K562 (cell line): ENCODE measurements at places on chromosomes 11 and 22. TPM values are rescaled to one million over a fixed set of nuclear protein-coding genes. Genes with fewer than 3 reads are reported as not detected.

GRCh38 chr11:44781655-44782054, 54.9 kb downstream of the TSPAN18 start:
- DNase-seq: peak; percentile 21
- peak overlapping the region; percentile 83 for H3K27ac ChIP-seq
- no peaks in the 10 kb centered on the region for H3K36me3 ChIP-seq
- H3K4me3 ChIP-seq: no peak overlapping the region
- H3K27me3 ChIP-seq: no peaks in the 10 kb centered on the region

GRCh38 chr22:49993649-49994360, 18.8 kb downstream of the IL17REL start:
- H3K36me3 ChIP-seq: no peaks in the 10 kb centered on the region
- no peak overlapping the region for H3K4me3 ChIP-seq
- no peaks in the 10 kb centered on the region; the same call in 2 of the 3 replicates for H3K4me1 ChIP-seq
- H3K27me3 ChIP-seq: no peaks in the 10 kb centered on the region
- no peak for DNase-seq

DNA sequence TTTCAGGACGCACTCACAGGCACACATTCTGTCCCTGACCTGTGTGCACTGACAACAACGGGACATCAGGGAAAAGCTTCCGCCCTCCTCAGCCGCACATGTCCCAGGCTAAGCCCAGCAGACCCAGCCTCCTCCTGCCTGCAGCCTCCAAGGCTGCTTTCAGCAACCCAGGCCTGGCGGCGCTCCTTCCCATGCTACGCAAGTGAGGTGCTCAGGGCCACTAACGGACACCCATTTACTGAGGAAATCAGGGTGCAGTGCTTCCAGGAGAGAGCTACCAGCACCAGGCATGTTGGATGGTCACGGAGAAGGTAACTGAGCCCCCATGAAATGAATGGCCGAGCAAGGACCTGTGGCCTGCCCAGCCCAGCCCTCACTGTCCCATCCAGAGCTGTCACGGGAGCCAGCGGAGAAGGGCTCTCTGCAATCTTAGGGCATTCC, 6.9 kb downstream of the MOB2 start:
- no peak overlapping the region for H3K27ac ChIP-seq
- no peaks in the 10 kb centered on the region for H3K27me3 ChIP-seq
- DNase-seq: no peak
- H3K4me1 ChIP-seq: peaks cover 18% of the 10 kb centered on the region

DNA sequence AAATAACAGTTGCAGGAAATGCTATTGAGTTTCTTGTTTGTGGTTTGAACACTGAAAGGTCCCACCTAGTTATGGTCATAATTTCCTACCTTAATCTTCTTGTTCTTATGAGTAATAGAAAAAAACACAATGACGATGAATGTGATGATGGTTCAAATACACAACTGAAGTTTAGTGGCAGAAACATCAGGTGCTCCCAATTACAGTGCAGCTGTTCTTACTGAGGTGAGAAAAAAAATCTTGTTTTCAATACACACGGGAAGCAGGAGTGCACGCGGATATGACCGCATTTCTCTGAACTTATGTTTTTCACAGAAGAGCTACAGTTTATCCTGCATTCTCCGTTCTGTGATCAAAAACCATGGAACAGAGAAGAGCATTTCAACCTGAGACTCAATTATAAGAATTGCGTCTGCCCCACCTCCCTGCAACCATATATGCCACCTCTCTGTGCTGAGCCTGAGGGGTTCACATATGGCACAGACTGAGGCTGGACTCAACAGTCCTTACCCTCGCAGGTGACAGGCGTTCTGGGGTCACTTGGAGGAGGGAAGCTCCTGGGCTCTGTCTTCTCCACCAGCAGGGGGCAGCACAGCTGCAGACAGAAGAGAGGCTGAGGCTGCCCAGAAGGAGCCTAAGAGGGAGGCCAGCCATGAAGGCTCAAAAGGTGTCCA, 99.7 kb upstream of the IGLL5 start:
- DNase-seq: peak; percentile 97
- H3K36me3 ChIP-seq: no peaks in the 10 kb centered on the region
- peaks cover 26% of the 10 kb centered on the region for H3K27me3 ChIP-seq
- no peak overlapping the region for H3K27ac ChIP-seq
- H3K4me3 ChIP-seq: no peak overlapping the region

PLEKHB1 gene
- 0.27 and 0.62 TPM in 2 replicates for total RNA-seq

UBQLNL gene
- total RNA-seq: 0.09 and 0.20 TPM in 2 replicates

OR51I1 gene
- total RNA-seq: 6.6 and 7.2 TPM in 2 replicates

E2F8 gene
- 16.1 and 17.6 TPM in 2 replicates for total RNA-seq

GRCh38 chr11:118705111-118705741, 25.8 kb upstream of the TREH start:
- no peak for DNase-seq
- H3K27me3 ChIP-seq: no peaks in the 10 kb centered on the region
- H3K4me3 ChIP-seq: no peak overlapping the region
- no peak overlapping the region for H3K27ac ChIP-seq

DNA sequence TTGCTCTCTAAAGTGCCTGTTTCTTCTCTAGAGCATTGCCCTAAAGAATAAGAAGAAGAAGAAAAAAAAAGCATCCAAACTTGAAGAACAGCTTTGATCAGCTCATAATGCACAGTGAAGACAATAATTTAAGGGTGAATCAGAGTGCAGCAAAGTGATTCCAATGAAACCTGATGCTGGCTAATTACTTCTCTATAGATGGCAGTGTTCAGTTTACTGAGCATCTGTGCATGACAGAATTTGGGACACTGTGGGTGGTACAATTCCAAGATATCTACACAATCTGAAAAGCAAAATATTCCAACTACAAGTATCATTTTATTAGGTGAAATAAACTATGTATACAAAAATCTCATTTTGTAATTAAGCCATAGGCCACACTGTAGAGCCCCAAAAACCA, 450.5 kb upstream of the CCDC90B start:
- no peaks in the 10 kb centered on the region for H3K4me1 ChIP-seq
- H3K36me3 ChIP-seq: no peaks in the 10 kb centered on the region
- H3K27me3 ChIP-seq: no peaks in the 10 kb centered on the region

ALX4 gene
- total RNA-seq: 1.1 and 1.2 TPM in 2 replicates

DNA sequence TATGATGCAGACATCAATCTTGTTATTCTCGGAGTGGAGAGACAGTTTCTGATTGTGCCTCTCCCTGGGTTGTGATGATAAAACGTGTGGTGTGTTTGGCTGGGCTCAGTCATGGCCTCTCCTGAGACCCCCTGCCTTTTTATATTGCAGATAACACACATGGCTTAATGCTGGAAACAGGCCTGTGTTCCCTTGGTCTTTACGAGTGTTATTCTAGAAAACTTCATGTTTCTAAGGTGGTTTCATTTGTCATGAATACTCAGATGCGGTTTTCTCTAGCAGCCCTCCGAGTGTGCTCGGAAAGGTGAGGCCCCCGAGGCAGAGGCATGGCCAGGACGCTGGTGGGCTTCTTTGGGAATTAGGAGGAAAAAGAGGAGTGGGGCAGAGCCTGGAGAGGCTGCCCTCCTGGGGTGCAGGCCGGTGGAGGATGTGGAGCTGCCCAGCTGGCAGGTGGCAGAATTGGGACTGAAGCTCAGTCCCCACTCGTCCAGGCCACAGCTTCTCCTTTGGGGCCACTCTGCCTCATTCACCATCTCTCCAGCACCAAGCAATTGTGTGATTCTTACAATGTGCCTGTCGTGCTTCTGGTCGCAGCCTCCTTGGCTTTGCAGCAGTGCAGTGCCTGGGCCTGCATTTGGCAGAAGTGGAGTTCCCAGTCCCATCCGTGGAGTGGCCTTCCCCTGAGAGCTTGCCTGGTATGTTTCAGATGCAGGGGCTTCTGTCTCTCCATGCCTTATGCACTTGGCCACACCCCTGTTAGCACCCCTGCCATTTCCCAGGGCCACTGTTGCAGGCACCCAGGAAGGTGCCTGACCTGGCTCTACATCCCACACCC, 309.6 kb downstream of the TBC1D22A start:
- no peaks in the 10 kb centered on the region for H3K36me3 ChIP-seq
- H3K27ac ChIP-seq: no peak overlapping the region
- H3K4me1 ChIP-seq: no peaks in the 10 kb centered on the region
- H3K4me3 ChIP-seq: no peak overlapping the region

DNA sequence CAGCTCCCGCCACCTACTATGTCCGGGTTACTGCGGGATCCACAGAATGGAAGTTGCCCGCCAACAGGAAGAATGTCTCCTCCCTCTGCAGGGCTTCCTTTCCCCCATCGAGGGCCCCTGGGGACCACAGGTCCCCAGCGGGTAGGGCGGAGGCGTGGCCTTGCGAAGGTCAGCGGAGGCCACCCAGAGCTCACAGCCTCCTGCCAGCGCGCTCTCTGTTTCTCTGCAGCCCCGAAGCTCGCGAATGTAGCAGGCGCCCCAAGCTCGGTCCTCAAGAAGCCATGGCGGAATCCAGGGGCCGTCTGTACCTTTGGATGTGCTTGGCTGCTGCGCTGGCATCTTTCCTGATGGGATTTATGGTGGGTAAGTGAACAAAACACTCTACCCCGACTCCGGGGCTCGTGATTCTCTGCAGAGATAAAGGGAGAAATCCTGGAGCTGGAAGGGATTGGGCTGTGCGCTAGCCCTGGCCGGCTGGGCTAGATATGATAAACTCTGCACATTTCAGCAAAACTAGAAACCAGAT, at the start of gene NAALAD2:
Gene NAALAD2, plus strand, starts transcription at position 186 of the 526 bp plus-strand sequence. Its CDS starts 96 bp downstream, at position 282.
- no peaks in the 10 kb centered on the region for H3K27me3 ChIP-seq
- DNase-seq: peak; percentile 8
- H3K27ac ChIP-seq: no peak within 1 kb of the TSS
- peak within 1 kb of the TSS; percentile 17; the same call in 1 of the 2 replicates for H3K4me3 ChIP-seq
- peaks cover 6% of the 10 kb centered on the region for H3K4me1 ChIP-seq

OR56B4 gene
- not detected in 2 replicates for total RNA-seq

- no peak for DNase-seq
- no peak overlapping the region for H3K4me3 ChIP-seq
- H3K36me3 ChIP-seq: no peaks in the 10 kb centered on the region
- H3K27ac ChIP-seq: no peak overlapping the region
Observed at GRCh38 chr11:87600938-87601337, 563.2 kb downstream of the TMEM135 start.

DNA sequence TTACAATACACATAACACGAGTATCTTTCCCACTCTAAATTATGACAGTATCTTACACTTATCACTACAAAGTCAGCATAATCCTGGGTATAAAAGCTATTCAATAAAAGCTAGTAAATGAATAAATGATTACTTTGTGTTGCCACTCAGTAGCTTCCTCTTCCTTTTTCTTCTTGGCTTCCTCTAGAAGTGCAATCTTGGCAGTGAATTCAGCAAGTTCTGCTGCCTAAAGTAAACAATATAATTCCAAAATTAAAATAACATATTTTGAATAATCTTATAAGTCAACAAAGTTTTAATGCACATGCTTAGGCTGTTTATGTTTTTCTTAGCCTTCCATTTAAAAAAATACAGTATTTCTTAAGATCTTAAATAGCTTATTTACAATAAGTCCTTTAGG, 60.4 kb downstream of the RDX start:
- no peak overlapping the region for H3K4me3 ChIP-seq
- no peaks in the 10 kb centered on the region for H3K4me1 ChIP-seq
- DNase-seq: no peak
- peaks cover 76% of the 10 kb centered on the region for H3K36me3 ChIP-seq
- no peaks in the 10 kb centered on the region for H3K27me3 ChIP-seq

DNA sequence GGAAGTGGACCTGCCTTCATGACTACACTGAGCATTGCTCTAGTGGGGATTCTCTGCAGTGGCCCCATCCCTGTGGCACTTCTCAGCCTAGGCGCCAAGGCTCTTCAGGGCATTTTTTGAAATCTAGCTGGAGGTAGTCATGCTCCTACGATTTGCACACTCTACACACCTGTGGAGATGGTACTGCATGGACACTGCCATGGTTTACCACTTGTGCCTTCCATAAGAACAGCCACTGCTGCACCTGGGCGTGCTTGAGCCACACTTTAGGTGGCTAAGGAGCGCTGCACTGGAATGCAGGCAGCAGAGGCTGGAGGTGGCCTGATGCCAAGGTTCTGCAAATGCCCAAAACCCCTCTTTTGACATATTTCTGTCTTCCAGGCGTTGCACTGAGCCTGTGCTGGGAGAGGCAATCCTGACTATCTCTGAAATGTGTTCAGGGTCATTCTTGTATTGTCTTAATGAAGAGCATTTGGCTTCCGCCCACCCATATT, 24.3 kb downstream of the IZUMO1R start:
- H3K27ac ChIP-seq: no peak overlapping the region
- H3K27me3 ChIP-seq: peaks cover 7% of the 10 kb centered on the region
- H3K4me3 ChIP-seq: no peak overlapping the region
- DNase-seq: no peak
- no peaks in the 10 kb centered on the region for H3K4me1 ChIP-seq
- H3K36me3 ChIP-seq: no peaks in the 10 kb centered on the region

GTSE1 gene
- 20.5 and 22.5 TPM in 2 replicates for total RNA-seq

LMO1 gene
- not detected in 2 replicates for total RNA-seq

GRCh38 chr11:9160166-9160565, 68.8 kb upstream of the SCUBE2 start:
- H3K4me1 ChIP-seq: peaks cover 5% of the 10 kb centered on the region; the same call in 2 of the 3 replicates
- H3K27me3 ChIP-seq: no peaks in the 10 kb centered on the region
- no peak overlapping the region for H3K4me3 ChIP-seq
- H3K36me3 ChIP-seq: peaks cover 52% of the 10 kb centered on the region

ARL2 gene
- 101 and 112 TPM in 2 replicates for total RNA-seq

- no peaks in the 10 kb centered on the region; the same call in 2 of the 3 replicates for H3K4me1 ChIP-seq
- no peak overlapping the region for H3K27ac ChIP-seq
- DNase-seq: peak; percentile 96
- H3K27me3 ChIP-seq: no peaks in the 10 kb centered on the region
Observed at GRCh38 chr22:20571531-20572007, 64.2 kb downstream of the MED15 start.

GRCh38 chr22:39593066-39593930, 22.7 kb downstream of the CACNA1I start:
- no peak overlapping the region for H3K4me3 ChIP-seq
- no peaks in the 10 kb centered on the region for H3K36me3 ChIP-seq
- no peak for DNase-seq

- H3K4me1 ChIP-seq: no peaks in the 10 kb centered on the region
- no peaks in the 10 kb centered on the region for H3K27me3 ChIP-seq
- DNase-seq: no peak
- no peaks in the 10 kb centered on the region for H3K36me3 ChIP-seq
- no peak overlapping the region for H3K27ac ChIP-seq
Observed at GRCh38 chr11:37504921-37505320, 906.9 kb upstream of the RAG2 start.

NOX4 gene
- not detected in 2 replicates for total RNA-seq

- no peak overlapping the region for H3K4me3 ChIP-seq
- H3K4me1 ChIP-seq: peaks cover 3% of the 10 kb centered on the region; the same call in 1 of the 2 replicates
- no peak for DNase-seq
- no peak overlapping the region for H3K27ac ChIP-seq
Observed at GRCh38 chr22:44540756-44541670, 43.0 kb upstream of the RTL6 start.

GRCh38 chr22:30637701-30638114, 2.1 kb downstream of the SLC35E4 start:
- no peaks in the 10 kb centered on the region for H3K27me3 ChIP-seq
- peaks cover 32% of the 10 kb centered on the region for H3K4me1 ChIP-seq
- DNase-seq: no peak
- no peak overlapping the region for H3K27ac ChIP-seq
- no peak overlapping the region for H3K4me3 ChIP-seq
